ENCODE measurements at places on chromosomes 2 and 18. TPM values are rescaled to one million over a fixed set of nuclear protein-coding genes. Genes with fewer than 3 reads are reported as not detected.
A peak's percentile ranks its signal among the peaks of the same experiment; 100 is the strongest.

Gene SCG2
- 0.09 TPM for total RNA-seq

Gene TRABD2A
- 0.22 TPM for total RNA-seq

- peaks cover 22% of the 10 kb centered on the region for H3K4me1 ChIP-seq
- H3K27me3 ChIP-seq = no peaks in the 10 kb centered on the region
- H3K27ac ChIP-seq = no peak overlapping the region
Measured at GRCh38 chr2:12009323-12009905, 263.0 kb downstream of the LPIN1 start.

Gene APCDD1
- total RNA-seq = 6.3 TPM

- DNase-seq = no peak
- H3K27ac ChIP-seq = no peak overlapping the region
- peaks cover 5% of the 10 kb centered on the region for H3K4me1 ChIP-seq
- no peak overlapping the region for H3K4me3 ChIP-seq
- H3K36me3 ChIP-seq = no peaks in the 10 kb centered on the region
Measured at GRCh38 chr2:149033716-149034115, 4.8 kb upstream of the LYPD6B start.

GRCh38 chr2:150127995-150128394 is 359.5 kb downstream of the RND3 start:
- DNase-seq = no peak
- peaks cover 10% of the 10 kb centered on the region for H3K4me1 ChIP-seq
- H3K27me3 ChIP-seq = no peaks in the 10 kb centered on the region

GRCh38 chr18:46675112-46675511 is 18.1 kb upstream of the LOXHD1 start:
- no peak overlapping the region for H3K4me3 ChIP-seq
- no peaks in the 10 kb centered on the region for H3K36me3 ChIP-seq
- no peak for DNase-seq

Gene MEIS1
- total RNA-seq = 14.5 TPM

Gene KIF3C
- 3.5 TPM for total RNA-seq

- peak overlapping the region; percentile 74 for H3K4me3 ChIP-seq
- H3K27me3 ChIP-seq = no peaks in the 10 kb centered on the region
- H3K36me3 ChIP-seq = peaks cover 47% of the 10 kb centered on the region
- H3K27ac ChIP-seq = peak overlapping the region; percentile 100
- H3K4me1 ChIP-seq = peaks cover 29% of the 10 kb centered on the region
Measured at GRCh38 chr2:70084973-70085710, 2.1 kb upstream of the PCBP1 start.

Gene ARHGEF4
- 9.6 TPM for total RNA-seq

DNA sequence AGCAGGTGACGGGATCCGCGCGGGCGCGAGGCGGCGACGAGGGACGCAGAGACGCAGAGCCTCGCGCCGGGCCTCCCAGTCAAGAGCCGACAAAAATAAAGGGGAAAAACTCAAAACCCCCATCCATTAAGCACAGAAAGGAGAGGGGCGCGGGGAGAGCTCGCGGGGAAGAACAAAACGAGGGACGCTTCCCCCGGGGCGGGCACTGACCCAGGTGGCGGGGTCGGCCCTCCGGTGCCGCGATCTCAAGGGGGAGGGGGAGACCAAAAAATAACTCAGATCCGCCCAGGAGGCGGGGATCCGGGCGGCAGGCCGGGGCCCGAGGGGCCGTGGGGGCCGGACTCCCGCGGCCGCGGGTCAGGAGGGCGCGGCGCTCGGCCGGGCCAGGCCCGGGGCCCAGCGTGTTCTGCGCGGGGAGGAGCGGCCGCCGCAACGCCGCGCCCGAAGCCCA is 597 bp downstream of the RNF103 start:
- peaks cover 5% of the 10 kb centered on the region for H3K4me1 ChIP-seq
- DNase-seq = peak; percentile 86
- peak overlapping the region; percentile 74 for H3K4me3 ChIP-seq

DNA sequence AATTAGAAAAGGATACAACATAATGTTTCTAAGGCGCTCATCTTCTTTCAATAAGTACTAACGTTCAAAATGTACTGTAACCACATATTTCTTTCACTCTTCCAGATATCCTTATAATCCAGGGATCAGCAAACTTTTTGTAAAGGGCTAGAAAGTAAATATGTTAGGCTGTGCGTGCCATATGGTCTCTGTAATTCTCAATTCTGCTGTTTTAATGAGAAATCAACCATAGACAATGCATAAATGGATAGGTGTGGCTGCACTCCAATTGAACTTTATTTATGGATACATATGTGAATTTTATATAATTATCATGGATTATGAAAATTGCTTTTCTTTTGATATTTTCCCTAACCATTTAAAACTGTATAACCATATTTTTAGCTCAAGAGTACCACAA is 459.4 kb downstream of the EPHA4 start:
- no peak overlapping the region for H3K4me3 ChIP-seq
- H3K4me1 ChIP-seq = no peaks in the 10 kb centered on the region
- H3K27me3 ChIP-seq = no peaks in the 10 kb centered on the region
- no peak for DNase-seq
- no peak overlapping the region for H3K27ac ChIP-seq

DNA sequence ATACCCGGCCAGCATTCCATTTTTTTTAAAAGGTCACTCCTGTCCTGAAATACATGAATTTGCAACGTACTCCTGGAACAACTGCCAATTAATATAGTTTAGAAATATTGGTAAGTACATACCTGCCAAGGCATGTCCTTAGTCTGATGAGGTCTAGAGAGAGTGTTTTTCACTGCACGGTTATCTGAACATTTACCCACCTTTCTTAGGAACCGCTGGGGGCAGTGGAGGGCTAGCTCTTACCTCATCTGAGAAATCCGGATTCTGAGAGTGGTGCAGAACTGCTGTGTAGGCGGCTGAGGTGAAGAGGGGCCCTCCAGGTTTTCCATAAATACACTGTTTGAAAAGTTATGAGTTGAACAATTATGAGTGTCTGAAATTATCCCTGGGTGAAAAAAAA is 133.1 kb upstream of the CCDC195 start:
- H3K27ac ChIP-seq = no peak overlapping the region
- peaks cover 4% of the 10 kb centered on the region for H3K4me1 ChIP-seq
- no peak overlapping the region for H3K4me3 ChIP-seq
- DNase-seq = no peak

DNA sequence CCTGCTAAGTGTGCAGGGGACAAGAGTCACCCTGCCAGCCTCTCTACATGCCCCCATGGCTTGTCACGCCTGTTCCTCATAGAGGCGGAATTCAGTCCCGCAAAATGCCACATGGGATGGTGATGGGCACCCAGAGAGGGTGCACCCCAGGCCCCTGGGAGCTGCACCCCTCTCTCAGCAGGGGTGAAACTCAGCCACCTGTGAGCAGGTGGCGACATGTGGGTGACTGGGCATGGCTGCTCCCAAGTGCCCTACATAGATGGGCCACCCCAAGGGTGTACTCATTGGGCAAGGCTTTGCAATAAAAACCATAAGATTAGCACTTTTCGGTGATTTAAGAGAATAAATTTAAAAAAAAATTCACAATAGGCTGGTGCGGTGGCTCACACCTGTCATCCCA is 6.3 kb downstream of the HS6ST1 start:
- peaks cover 11% of the 10 kb centered on the region for H3K36me3 ChIP-seq
- DNase-seq = peak; percentile 0
- no peak overlapping the region for H3K4me3 ChIP-seq

Gene PRKD3
- 36.2 TPM for total RNA-seq

GRCh38 chr2:239329284-239329971 is 71.4 kb downstream of the HDAC4 start:
- no peaks in the 10 kb centered on the region for H3K36me3 ChIP-seq
- H3K4me1 ChIP-seq = peaks cover 52% of the 10 kb centered on the region
- H3K27ac ChIP-seq = peak overlapping the region; percentile 87
- no peaks in the 10 kb centered on the region for H3K27me3 ChIP-seq
- no peak for DNase-seq
- no peak overlapping the region for H3K4me3 ChIP-seq

Data from muscle of leg (tissue), 16 donors.